Heart right ventricle (tissue), 16 donors: ENCODE measurements at places on chromosomes 1 and 21. TPM values are rescaled to one million over a fixed set of nuclear protein-coding genes. Genes with fewer than 3 reads are reported as not detected.

- DNase-seq = no peak
- no peak overlapping the region for H3K27ac ChIP-seq
- H3K36me3 ChIP-seq = no peaks in the 10 kb centered on the region
- no peaks in the 10 kb centered on the region for H3K27me3 ChIP-seq
- no peak overlapping the region for H3K4me3 ChIP-seq
Measured at GRCh38 chr1:64848803-64849202, 103.9 kb downstream of the RAVER2 start.

DNA sequence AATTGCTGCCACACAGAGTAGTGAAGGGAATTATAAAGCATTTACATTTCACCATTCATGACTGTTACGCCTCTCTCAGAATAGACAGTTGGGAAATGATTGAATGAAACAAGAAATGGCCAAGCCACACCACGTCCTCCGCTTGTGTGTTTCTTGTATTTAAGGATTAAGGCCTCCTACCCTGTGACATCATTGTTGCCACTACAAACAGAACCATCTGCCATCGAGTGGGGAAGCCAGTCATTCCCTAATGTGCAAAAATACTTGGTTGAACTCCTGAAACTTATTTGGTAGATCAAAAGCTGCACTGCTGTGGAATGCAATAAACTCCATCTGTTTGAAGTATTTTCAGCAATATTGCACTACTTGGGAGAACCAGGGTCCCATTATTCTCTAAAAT, 99.0 kb upstream of the C1orf105 start:
- no peak overlapping the region for H3K4me3 ChIP-seq
- no peaks in the 10 kb centered on the region for H3K4me1 ChIP-seq
- H3K27me3 ChIP-seq = no peaks in the 10 kb centered on the region
- no peaks in the 10 kb centered on the region for H3K36me3 ChIP-seq

GRCh38 chr1:16459352-16459925, 18.9 kb downstream of the NECAP2 start:
- H3K27ac ChIP-seq = no peak overlapping the region
- H3K27me3 ChIP-seq = no peaks in the 10 kb centered on the region
- H3K36me3 ChIP-seq = peaks cover 98% of the 10 kb centered on the region
- no peaks in the 10 kb centered on the region for H3K4me1 ChIP-seq
- DNase-seq = no peak

DNA sequence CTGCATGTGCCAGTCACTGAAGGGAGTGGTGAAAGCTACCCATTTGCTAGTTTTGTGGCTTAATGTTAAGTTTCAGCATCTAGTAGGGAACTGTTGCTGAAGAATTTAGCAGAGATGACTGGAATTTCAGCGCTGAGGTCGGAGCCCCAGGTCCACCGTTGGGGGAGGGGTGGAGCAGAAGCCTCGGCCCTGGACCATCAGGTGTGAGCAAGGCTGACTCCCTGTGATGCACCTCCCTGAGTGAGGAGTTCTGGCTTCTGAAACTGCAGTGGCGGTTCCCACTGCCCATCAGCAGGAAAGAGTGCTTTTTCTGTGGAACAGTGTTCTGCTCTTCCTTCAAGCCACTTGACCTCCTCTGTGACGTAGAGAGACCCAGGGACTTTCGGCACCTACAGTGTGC, 1.3 kb downstream of the NOS1AP start:
- peaks cover 12% of the 10 kb centered on the region for H3K27me3 ChIP-seq
- no peak for DNase-seq
- no peaks in the 10 kb centered on the region for H3K36me3 ChIP-seq
- H3K4me3 ChIP-seq = peak overlapping the region; percentile 67
- no peak overlapping the region for H3K27ac ChIP-seq
- peaks cover 35% of the 10 kb centered on the region for H3K4me1 ChIP-seq

- H3K4me3 ChIP-seq = no peak overlapping the region
- no peaks in the 10 kb centered on the region for H3K27me3 ChIP-seq
- peak; percentile 5 for DNase-seq
- no peak overlapping the region for H3K27ac ChIP-seq
Measured at GRCh38 chr1:172976222-172977041, 74.3 kb downstream of the TNFSF18 start.

DNA sequence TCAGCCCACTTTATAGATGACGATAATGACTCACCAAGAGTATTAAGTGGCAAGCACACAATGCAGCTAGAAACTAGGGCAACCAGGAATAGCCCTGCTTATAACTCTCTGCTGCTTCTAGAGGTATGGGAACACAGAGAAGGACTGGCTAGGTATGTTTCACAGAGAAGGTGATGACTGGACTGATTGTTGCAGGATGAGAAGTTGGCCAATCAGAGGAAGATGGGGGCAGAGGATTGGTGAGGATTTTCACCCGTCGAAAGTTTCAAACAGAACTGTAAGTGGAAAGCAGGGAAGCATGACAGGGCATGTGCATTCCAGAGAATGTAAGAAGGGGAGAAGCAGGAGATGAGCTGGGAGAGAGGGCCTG, 222.4 kb upstream of the JUN start:
- H3K4me1 ChIP-seq = no peaks in the 10 kb centered on the region
- H3K27ac ChIP-seq = no peak overlapping the region
- H3K4me3 ChIP-seq = no peak overlapping the region
- no peaks in the 10 kb centered on the region for H3K27me3 ChIP-seq
- H3K36me3 ChIP-seq = no peaks in the 10 kb centered on the region
- no peak for DNase-seq

DNA sequence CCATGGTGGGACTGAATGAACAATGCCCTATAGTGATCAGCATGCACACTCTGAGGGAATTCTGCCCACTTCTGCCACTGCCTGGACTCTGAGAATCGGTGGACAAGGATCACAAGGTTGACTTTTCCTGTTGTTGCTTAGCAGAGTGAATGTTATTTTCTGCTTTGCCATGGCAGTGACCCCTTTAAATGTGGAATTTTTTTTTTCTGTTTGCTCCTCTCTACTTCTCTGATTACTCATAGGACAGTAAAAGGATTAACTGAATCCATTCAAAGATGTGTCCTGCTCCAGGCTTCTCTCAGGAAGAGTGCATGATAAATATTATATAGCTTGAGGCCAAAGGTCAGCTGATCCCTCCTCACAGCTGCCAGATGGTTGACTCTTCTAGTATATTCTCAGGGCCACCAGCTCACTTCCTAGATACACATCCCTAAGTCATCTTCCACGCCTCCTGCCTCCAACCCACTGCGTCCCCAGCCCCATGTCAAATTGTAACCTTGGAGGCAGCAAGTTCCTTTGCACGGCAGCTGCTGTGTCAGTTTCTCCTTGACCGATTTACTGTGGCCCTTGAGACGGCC, 74.0 kb upstream of the RALGPS2 start:
- no peak overlapping the region for H3K4me3 ChIP-seq
- no peak for DNase-seq
- peaks cover 7% of the 10 kb centered on the region for H3K4me1 ChIP-seq

- H3K4me3 ChIP-seq = no peak overlapping the region
- H3K36me3 ChIP-seq = no peaks in the 10 kb centered on the region
- no peak overlapping the region for H3K27ac ChIP-seq
- DNase-seq = no peak
- H3K27me3 ChIP-seq = no peaks in the 10 kb centered on the region
Measured at GRCh38 chr1:167708940-167709389, 12.8 kb upstream of the MPZL1 start.

CFHR4 gene
- total RNA-seq = not detected

CFAP45 gene
- 0.38 TPM for total RNA-seq

CFAP141 gene
- total RNA-seq = not detected

GPR3 gene
- 0.42 TPM for total RNA-seq

RSPO1 gene
- total RNA-seq = not detected
